ENCODE measurements at places on chromosomes 3 and 15.

DNA sequence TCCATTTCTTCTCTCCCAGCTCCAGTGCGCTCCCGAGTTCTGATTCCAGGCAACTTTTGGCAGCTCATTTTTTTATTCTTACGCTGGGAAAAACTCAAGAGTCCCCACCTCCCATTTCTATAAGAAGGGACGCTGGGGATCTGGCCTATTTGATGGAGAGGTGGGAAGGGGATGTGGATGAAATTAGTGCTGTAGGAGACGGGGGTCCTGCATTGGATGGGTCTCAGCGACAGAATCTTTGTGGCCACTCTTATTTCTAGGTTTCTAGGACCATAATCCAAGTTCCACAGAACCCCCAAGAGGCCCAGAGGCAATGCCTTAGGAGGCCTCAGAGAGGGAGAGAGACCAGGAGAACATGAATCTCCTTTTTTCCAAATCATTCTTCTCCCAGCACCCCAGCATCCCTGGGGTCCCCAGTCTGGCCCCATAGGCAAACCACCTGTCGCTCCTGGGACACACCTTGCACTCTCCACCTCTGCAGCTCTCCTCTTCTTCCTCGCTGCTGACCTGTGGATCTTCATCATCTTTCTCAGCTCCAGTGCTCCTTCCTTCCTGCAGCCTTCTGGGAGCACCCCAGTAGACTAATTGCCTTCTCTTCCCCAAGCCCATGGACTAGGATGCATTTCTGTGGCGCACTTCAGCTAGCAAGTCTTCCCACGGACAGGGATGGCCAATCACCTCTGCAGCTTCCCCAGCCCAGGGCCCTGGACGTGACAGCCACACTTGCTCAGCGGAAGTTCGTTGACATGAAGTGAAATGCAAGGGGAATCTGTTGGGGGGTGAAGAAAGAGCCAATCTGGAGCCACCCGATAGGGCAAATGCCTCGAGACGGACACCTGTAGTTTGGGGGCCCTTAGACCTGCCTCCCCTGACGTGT is 100.1 kb upstream of the ALDH1A3 start:
- no peak for DNase-seq
- no peaks in the 10 kb centered on the region for H3K4me1 ChIP-seq
- H3K27ac ChIP-seq = no peak overlapping the region
- H3K27me3 ChIP-seq = no peaks in the 10 kb centered on the region

- no peaks in the 10 kb centered on the region for H3K27me3 ChIP-seq
- H3K27ac ChIP-seq = no peak overlapping the region
- H3K4me3 ChIP-seq = no peak overlapping the region
- no peak for DNase-seq
Measured at GRCh38 chr15:37978231-37978630, 43.8 kb downstream of the TMCO5A start.

- no peaks in the 10 kb centered on the region for H3K27me3 ChIP-seq
- H3K4me1 ChIP-seq = no peaks in the 10 kb centered on the region
- no peak overlapping the region for H3K27ac ChIP-seq
- H3K36me3 ChIP-seq = no peaks in the 10 kb centered on the region
- DNase-seq = no peak
Measured at GRCh38 chr3:121482660-121483059, 63.1 kb downstream of the POLQ start.

DNA sequence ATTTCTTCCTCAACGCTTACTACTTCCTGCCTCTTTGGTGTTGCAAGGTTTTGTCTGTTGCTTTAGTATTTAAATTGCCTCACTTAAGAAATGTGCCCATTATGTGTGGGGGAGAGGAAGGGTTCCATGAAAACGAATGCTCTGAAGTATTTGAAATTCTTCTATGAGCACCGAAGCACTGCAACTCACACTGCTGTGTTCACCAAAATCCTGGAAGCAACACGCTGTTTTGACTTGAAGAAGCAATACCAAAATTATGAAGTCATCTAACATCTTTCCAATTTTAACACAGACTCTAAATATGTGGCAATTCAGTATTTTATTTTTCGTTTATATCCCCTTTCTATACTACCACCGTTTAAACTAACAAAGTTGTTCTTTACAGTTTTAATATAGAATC is 101.5 kb downstream of the RBMS3 start:
- H3K27me3 ChIP-seq = no peaks in the 10 kb centered on the region
- H3K27ac ChIP-seq = peak overlapping the region; percentile 64
- no peak for DNase-seq
- no peak overlapping the region for H3K4me3 ChIP-seq
- no peaks in the 10 kb centered on the region for H3K36me3 ChIP-seq

DNA sequence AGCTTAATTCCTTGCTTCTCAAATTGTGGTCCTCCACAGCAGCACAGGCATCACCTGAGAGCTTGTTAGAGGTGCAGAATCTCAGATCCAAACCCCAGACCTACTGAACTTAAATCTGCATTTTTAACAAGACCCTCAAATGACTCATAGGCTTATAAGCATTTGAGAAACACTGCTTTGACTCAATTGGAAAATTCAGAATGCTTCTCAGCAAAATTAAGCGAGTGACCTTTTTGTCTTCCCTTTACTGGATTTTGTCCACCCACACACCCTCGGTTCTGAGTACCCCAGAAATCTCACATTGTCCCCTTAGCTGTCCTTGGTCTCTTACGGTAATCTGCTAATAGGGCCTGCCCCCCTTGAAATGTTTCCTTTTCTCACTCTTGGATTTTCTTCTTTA is 17.9 kb downstream of the CD80 start:
- no peak overlapping the region for H3K27ac ChIP-seq
- no peak overlapping the region for H3K4me3 ChIP-seq
- DNase-seq = no peak
- H3K27me3 ChIP-seq = no peaks in the 10 kb centered on the region
- H3K4me1 ChIP-seq = no peaks in the 10 kb centered on the region
- no peaks in the 10 kb centered on the region for H3K36me3 ChIP-seq

DNA sequence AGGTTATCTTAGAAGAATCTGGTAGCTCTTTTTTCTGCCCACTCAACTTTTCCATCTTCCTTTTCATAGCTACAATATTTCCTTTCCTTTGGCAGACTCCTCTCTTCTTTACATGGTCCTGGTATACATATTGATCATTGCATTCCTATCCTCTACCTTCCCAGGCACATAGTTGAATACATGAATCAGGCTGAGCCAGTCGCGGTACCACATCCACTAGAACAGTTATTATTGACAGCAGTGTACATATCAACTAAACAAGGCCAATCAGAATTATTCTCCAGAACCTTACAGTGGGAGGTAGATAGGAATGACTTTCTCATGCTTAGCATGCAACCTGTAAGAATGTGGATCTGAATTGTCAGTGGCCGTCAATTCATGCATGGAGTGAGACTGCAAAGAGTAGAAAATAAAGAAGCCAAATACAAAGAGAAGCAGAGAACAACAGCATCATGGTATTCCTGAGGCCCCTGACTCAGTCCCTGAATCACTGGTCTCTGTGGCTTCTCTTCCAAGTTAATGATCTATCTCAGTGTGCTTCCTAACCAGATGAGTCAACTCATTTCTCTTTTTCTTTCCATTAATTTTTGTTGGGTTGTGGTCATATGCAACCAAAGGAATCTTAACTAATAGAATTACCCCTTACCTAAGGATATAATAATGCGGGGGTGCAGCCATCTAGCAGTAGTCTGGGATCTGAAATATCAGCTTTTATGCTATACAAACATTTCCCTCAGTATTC is 60.9 kb upstream of the DCBLD2 start:
- no peak overlapping the region for H3K4me3 ChIP-seq
- no peaks in the 10 kb centered on the region for H3K4me1 ChIP-seq
- H3K27ac ChIP-seq = no peak overlapping the region
- H3K27me3 ChIP-seq = no peaks in the 10 kb centered on the region
- no peak for DNase-seq

DNA sequence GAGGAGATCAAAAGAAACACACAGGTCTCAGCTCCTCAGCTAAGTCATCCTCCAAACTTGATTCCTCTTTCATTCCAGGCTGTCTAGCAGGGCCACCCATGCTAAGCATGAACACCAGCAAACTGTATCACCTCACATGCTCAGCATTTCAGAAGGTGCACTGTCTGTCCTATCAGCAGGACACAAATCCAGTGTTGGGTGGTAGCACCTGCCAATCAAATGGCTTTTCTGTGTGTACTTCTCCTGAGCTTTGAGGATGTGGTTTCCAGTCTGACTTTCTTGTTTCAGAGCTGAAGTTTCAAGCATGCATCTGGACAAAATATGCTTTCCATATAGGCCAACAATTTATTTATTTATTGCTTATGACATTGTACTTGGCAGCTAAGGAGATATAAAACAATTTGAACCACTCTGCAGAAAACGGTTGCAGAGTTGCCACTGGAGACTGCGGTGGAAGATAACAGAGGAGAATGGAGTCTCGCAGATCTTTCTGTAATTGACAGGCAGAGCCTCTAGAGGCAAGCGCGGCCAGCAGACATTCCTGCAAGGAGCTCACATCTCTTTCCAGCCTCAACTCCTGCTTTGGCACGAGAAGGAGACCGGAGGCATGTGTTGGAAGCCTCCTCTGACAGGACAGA is 167.1 kb upstream of the WNT5A start:
- no peaks in the 10 kb centered on the region for H3K36me3 ChIP-seq
- no peak for DNase-seq
- H3K4me1 ChIP-seq = no peaks in the 10 kb centered on the region

DNA sequence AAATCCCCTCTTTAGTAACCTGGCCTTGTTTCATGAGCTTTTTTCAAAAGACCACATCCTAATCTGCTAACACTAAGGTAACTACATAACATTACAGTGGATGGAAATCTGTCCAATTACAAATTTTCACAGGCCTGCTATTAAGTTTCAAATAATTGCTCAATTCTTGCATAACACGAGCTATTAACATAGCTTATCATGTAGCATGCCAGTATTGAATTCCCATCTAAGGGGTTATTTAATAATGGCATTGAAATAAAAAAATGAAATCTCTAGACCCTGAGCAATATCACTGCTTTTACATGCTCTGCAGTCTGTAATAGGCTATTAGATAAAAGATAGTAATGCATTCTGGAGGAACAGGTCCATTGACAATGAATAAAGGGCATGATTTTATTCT is 748.3 kb upstream of the NECTIN3 start:
- H3K27ac ChIP-seq = no peak overlapping the region
- H3K27me3 ChIP-seq = no peaks in the 10 kb centered on the region
- no peak overlapping the region for H3K4me3 ChIP-seq
- no peaks in the 10 kb centered on the region for H3K4me1 ChIP-seq
- no peaks in the 10 kb centered on the region for H3K36me3 ChIP-seq
- no peak for DNase-seq

GRCh38 chr3:182954553-182955235 is 25.6 kb downstream of the DCUN1D1 start:
- DNase-seq = no peak
- no peaks in the 10 kb centered on the region for H3K36me3 ChIP-seq
- H3K27me3 ChIP-seq = no peaks in the 10 kb centered on the region
- H3K4me1 ChIP-seq = no peaks in the 10 kb centered on the region
- H3K4me3 ChIP-seq = no peak overlapping the region

DNA sequence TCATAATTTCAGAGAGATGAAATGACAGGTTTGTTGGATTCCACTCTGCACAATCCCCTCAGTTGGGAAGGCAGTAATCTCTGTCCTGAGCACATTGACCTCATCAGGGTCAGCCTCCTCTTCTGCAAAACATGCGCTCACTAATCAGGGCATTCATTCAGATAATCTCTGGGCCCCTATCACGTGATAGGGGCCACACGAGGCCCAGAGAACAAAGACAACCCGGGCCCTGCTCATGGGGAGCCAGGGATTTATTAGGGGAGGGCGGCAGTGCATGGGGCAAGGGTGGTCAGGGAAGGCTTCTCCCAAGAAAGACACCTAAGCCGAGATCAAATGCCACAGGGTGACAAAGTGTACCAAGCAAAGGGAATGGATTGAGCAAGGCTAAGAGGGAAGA is 1.1 kb downstream of the TCTA start:
- H3K27me3 ChIP-seq = no peaks in the 10 kb centered on the region
- peak overlapping the region; percentile 99 for H3K27ac ChIP-seq
- no peak for DNase-seq
- H3K4me3 ChIP-seq = peak overlapping the region; percentile 90

DNA sequence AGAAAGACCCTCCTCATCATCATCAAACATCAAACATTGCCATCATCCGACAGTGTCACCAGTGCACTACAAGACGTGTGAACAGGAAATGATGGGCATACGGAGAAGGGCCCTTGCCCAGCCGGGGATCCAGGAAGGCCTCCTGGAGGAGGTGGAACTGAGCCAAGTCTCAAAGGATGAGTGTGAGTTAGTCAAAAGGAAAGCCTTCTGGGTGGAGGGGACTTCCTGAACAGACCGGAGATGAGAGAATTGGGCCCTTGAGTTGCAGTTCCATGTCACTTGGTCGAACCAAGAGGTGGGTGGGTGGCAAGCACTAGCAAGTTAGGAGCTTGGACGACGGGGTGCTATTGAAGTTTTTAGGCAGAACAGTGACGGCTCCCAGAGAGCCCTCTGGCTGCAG is 8.5 kb downstream of the SEMA4B start:
- H3K36me3 ChIP-seq = no peaks in the 10 kb centered on the region
- H3K4me3 ChIP-seq = no peak overlapping the region
- H3K4me1 ChIP-seq = no peaks in the 10 kb centered on the region
- no peaks in the 10 kb centered on the region for H3K27me3 ChIP-seq

Measured in breast epithelium (tissue), 4 donors.